Mucosa of gallbladder (tissue), 1 donor: ENCODE measurements at places on chromosomes 3 and 15. TPM values are rescaled to one million over a fixed set of nuclear protein-coding genes. Genes with fewer than 3 reads are reported as not detected.

The MST1R gene
- 131 TPM for total RNA-seq

DNA sequence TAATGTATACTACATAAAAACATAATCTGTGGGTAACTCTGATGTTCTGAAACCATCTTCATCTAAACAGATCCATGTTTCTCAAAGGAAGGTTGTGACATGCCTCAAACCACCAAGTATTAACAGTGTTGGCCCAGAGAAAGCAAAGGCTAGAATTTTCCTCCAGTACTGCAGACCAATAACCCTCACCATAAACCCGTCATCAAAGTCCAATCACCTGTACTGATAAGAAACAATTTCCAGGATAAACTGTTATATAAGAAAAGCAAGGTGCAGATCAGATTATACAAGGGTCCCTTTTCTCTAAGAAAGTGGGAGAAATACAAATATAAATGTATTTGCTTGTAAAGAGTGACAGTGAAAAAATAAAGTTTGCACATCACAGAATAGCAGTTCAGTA lies 32.3 kb downstream of the TBC1D2B start:
- DNase-seq = no peak

- peak; percentile 100 for DNase-seq
Measured at GRCh38 chr3:50298836-50299637, at the start of the genes HYAL3 and NAA80. Gene HYAL3, minus strand, starts transcription at chr3:50299405. Its CDS starts 3,803 bp downstream, at chr3:50295602. Gene NAA80, minus strand, starts transcription at chr3:50299405. Its CDS starts 1,942 bp downstream, at chr3:50297463.

DNA sequence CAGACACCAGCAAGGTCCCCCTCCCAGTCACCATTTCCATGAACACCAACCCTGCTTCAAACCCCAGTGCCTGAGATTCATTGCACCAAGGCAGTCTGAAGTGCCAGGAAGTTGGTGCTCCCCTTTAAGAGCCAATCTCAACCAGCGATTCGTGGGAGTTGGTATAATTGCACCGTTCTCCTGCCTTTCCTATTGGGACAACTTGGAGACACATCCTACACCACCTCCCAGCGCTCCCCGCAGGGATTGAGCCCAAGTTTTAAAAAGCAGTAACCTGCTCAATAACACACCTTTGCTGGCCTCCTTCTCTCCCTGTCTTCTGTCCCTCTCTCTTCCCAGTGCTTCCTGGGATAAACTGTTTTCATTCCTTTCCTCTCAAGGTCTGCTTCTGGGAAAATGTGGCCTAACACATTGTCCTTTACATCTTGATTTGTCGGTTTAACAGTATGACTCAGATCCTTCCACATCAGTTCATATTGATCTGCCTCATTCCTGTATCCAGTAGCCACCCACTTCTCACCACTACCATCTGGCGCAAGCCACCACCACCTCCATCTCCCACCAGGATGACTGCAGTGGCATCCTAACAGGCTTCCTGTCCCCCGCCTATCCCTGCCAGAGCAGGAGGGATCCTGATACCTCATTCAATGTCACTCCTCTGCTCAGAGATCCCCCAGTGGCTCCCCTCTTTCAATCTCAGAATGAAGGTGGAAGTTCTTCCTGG lies 37.8 kb upstream of the HRH1 start:
- no peak for DNase-seq

DNA sequence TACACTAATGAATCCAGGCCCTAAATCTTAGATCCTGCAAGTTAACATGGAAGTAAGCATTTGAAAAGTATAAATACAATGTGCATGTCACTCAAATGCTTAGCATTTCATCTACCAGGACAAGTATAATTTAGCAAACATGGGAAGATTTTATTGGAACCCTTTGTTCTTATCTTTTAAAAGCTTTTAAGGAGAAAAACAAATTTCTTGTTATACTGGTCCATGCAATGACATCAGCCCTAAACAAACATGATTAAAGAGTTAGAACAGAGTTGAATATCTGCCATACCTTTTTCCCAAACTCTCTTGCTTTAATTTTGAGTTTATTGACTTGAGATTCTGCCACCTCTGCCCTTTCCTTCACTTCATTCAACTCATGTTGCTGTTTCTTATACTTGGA lies 87.0 kb downstream of the HHLA2 start:
- DNase-seq = no peak
